Right lung (tissue), 10 donors: ENCODE measurements at places on chromosomes 2 and 18. TPM values are rescaled to one million over a fixed set of nuclear protein-coding genes. Genes with fewer than 3 reads are reported as not detected.

Gene SOX11
- polyA plus RNA-seq = 38.7 TPM

Gene SLC66A2
- polyA plus RNA-seq = 14.7 TPM

GRCh38 chr18:40673150-40673549 lies 1281.9 kb upstream of the PIK3C3 start:
- no peak for DNase-seq

DNA sequence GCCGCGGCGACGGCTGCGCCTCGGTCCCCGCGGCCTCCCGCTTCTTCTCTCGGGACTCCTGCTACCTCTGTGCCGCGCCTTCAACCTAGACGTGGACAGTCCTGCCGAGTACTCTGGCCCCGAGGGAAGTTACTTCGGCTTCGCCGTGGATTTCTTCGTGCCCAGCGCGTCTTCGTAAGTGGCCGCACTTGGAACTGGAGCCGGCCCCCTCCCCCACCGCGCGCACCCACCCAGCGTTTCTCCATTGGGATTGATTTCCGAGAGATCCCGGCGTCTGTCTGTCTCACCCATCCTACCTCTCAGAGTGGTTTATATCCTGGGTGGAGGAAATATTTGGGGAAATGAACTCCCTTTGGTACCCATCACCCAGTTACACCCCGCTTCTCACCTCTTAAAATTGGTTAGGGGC lies 498 bp downstream of the ITGAV start:
- peak; percentile 70 for DNase-seq

DNA sequence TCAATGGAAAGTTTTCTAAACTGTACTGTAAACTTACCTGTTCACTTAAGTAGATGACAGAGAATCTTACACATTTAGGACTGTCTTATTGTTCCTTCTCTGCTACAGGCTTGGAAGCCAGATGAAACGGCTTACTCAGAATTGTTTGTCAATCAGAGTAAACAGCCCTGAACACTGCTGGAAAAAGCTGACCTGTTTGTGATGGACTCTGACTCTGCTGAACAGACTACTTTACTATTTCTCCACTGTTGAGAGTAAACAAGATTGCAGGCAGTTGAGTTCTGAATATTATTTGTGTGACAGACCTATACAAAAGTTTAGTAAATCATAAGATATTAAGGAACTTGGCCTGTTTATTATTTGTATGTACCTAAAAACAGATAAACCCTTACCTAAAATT lies 99.0 kb downstream of the NOL10 start:
- no peak for DNase-seq

DNA sequence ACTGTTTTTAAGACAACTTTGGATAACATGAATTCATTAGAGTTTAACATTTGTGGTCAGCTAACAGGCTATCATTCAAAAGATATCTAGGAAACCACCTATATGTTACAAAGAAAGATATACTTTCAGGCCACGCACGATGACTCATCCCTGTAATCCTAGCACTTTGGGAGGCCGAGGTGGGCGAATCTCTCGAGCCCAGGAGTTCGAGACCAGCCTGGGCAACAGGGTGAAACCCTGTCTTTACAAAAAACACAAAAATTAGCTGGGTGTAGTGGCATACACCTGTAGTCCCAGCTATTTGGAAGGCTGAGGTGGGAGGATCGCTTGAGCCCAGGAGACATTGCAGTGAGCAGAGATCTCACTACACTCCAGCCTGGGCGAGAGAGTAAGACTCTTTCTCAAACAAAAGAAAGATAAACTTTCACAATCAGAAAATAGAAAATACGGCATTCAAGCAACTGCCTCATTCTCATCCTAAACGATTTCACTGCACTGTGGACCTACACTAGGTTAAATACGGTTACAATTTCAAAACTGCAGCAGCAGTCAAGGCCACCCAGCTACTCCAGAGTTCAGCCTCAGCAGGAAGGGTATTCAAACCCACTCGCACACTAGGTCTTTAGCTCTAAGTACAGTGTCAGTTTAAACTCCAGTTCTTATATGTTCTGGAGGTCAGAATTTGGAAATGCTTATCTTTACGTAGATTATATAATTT lies 250.0 kb upstream of the SLC39A10 start:
- no peak for DNase-seq

DNA sequence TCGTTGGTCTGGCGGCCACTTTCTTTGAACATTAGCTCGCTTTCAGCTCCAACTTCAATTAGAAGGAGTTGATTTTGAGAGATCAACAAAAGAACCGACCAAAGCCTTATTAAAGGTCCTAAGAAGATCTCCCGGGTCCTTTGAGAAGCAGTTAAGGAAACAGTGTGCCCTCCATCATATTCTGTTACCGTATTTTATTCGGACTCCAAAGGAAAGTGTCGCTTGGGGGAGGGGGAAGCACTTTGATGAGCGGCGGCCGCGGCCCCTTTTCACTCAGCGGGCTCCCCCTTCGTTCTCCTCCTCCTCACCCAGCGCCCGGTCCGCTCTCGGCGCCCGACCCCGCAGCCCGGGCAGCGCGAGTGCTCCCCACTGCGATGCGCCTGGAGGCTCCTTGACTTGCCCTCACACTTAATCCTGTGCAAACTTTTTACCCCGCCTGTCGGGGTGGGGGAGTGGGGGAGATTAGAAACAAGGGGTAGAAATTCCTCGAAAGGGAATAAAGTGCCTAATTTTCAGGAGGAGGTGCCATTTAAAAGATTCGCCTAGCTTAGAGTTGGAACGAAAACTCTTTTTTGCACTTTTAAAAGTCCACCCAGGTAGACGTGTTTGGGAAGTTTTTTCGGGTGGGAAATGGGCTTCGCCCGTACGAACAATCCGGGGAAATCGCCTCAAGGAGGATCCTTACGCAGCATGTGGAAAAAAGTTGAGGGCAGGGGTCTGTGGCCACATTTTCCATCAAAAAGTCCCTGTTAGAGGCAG lies 1.2 kb upstream of the OTX1 start:
- DNase-seq = no peak

Gene ARHGAP28
- 225 TPM for polyA plus RNA-seq

- DNase-seq = no peak
Observed at GRCh38 chr2:58494071-58494501, 253.0 kb upstream of the FANCL start.

DNA sequence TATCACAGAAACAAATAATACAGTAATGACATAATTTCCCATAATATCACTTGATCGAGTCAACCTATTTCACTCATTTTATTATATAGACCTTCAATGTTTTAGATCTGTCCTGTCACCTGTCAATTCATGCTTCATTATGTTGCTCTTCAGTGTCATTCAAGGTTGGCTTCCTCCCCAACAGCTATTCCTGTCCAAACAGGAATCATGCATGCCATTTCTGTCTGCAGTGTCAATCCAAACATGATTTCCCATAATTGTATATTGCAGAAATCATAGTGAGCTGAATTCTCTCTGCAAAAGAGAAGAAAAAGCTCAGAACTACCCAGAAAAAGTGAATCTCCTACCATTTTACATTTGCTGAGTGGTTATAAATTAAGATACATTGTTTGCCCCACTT lies 628.6 kb downstream of the NR4A2 start:
- no peak for DNase-seq

- no peak for DNase-seq
Observed at GRCh38 chr2:62307469-62308389, 111.8 kb downstream of the B3GNT2 start.

- no peak for DNase-seq
Observed at GRCh38 chr2:163312713-163313112, 423.1 kb downstream of the FIGN start.

Gene HNMT
- 84.2 TPM for polyA plus RNA-seq

DNA sequence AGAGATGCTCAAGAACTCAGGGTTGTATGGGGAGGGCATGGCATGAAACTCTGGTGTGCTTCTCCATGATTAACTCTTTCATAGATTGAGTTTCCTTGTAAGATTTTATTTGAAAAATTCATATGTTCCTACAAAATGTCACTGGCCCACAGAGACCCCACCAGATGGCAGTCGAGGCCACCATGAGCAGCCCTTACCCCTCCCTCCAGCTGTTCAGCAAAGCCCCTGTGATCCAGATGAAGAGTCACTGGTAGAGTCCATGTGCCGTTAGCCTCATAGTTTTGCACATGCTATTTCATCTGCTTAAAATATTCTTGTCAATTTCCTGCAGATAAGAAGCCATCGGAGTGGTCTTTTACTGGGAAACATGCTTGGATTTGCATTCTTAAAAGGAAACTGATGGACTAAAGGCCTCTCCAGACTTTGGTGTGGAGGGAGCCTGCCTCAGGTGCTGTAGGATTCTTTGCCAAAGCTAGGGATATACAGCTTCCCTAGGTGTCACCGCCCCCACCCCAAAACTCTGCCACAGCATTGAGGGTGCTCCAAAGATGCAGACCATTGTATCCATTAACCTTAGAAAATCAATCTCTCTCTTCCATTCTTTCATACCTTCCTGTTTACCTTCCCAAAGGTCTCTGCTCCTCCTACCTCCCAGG lies 18.8 kb downstream of the ZNF385B start:
- DNase-seq = peak; percentile 23

DNA sequence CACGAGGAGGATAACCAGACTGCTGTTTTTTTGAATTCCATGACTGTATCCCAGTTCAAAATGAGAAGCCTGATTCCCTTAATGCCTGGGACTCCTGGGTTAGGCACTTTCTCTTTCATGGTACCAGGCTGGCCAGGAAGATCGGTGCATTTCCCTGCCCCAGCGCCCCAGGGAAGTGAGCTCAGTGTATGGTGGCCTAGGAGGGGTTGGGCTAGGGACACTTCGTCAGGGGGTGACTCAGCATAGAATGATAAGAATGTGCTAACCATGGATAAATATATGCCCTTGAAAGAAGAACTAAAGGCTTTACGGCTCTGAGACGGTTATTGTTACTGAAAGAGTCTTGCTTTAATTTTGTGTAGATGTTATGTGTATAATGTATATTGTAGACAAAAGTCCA lies 27.5 kb upstream of the FAM237A start:
- no peak for DNase-seq

DNA sequence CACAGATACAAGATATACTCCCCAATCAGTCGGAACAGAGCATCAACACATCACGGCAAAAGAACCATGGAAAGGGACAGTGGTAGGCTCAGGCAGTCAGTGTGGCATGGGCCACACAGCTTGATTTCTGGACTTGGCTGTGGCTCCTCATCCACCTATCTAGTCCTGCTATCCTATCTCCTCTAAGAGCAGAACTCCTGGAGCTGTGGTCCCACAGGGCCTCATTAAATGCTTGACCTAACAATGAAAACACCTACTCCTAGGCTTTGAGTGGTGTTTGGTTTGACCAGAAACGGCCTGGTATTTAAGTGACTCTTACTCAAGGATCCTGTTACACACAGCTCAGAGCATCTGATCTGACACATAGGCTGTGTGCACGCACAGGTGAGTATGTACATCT lies 33.6 kb upstream of the SMAD2 start:
- DNase-seq = no peak

GRCh38 chr2:203401-203800 lies 60.4 kb downstream of the SH3YL1 start:
- DNase-seq = no peak

GRCh38 chr2:46066601-46067000 lies 230.6 kb upstream of the EPAS1 start:
- no peak for DNase-seq

Gene NHEJ1
- 20.9 TPM for polyA plus RNA-seq
